ENCODE measurements at places on chromosomes 7 and 10. TPM values are rescaled to one million over a fixed set of nuclear protein-coding genes. Genes with fewer than 3 reads are reported as not detected.

GRCh38 chr10:50512214-50512595, 111.6 kb downstream of the SGMS1 start:
- no peak for DNase-seq

GRCh38 chr7:12827920-12828319, 140.5 kb downstream of the ARL4A start:
- DNase-seq: peak; percentile 24

DNA sequence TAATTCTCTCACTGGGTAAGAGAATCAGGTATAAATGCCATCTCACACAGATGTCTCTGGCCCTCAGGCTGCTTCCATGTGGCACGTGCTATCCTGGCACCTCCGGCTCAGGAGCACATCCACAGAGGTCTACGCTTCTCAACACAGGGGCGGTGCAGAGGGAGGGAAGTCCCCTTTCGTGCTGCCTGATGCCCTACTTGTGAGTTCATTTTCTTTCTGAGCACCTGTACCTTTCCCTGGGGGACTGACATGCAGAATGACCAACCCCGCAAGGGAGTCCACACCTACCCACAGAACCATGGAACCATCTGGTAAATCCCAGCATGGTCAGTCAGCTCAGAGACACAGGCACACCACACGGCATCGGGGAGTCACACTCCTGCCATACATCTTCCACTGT, 99.0 kb upstream of the SAMD8 start:
- DNase-seq: no peak

- no peak for DNase-seq
These were observed 152.6 kb upstream of the PRR15 start for GRCh38 chr7:29410996-29411395.

DNA sequence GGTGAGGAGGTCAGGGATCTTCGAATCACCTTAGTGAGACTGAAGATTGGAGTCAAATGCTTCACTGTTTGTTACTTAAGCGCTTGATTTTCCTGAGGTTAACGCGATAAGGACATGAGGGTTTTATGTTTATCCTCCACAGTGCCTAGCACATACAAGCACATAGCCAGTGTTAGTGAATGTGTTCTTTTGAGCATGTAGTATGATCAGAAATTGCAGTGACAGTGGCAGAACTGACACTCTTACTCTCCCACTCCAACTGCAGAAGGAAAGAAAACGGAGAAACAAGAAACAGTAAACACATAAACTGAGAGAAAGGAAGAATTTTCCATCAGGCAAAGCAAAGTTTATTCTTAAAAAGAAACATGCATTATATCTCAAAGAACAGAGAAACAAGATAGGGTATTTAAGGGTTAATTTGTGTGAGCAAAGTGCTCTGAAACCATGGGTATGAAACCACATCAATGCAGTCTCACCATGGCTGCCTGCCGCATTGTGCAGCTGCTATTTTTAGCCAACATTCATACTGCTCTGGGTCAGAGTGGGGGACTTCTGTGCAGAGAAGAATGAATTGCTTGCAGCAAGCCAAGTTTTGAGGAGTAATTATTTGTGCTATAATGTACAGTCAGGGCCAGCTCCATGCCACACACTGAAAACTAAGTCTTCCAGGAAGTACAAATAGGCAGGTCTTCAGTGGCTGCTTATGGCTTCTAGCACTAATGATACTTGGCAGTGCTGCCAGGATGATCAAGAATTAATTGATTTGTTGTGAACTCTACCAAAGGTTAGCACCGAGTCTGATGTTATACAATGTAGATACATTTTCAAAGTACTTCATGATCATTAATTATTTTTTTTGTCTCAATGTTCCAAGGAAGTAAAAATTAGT, 152.0 kb downstream of the MACC1 start:
- peak; percentile 81 for DNase-seq

GRCh38 chr7:83677180-83677866, 28.4 kb upstream of the SEMA3E start:
- DNase-seq: peak; percentile 94

STAG3 gene
- polyA plus RNA-seq: 0.65 TPM

ABCC2 gene
- 0.19 TPM for polyA plus RNA-seq

DNA sequence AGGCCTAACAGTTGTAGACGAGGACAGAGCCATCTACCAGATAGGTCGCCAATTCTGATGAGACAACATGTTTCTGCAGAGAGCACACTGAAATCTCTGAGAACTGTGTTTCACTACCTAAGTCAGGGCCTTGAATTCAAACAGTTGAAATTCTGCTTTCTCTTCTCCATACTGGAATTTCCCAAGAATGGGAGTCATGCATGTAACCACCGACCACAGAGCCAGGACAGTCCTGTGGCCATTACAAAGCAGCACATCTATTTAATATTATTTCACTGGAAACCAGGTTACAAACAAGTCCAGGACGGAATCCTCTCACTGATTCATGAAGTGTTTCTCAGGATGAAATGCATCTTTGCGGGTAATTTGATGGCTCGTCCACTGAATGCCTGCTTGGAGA, 62.0 kb upstream of the ST8SIA6 start:
- DNase-seq: peak; percentile 25

DNA sequence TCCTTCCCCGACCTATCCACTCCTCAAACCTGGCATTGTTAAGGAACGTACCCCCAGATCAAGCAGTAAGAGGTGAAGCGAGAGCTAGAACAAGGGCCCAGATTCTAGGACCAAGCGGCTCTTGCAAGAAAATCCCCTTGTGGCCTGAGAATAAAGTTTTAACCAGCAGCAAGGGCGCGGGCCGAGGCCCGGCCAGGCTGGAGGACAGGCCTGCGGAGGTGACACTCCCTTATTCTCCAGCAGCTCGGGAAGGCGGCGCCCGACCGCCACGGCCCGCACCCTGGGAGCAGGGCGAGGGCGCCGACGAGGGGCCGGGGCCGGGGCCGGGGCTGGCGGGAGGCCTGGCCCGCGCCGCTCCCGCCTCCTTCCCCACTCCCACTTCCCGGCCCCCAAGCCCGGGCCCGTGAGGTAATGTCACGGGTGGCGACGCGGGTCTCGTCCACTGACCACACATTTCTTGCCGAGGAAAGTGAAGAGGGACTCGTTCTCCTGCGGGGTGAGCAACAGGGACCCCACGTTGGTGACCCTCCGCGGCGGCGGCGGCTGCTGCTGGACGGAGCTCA, 551 bp downstream of the WASL start:
- DNase-seq: peak; percentile 76

TMEM273 gene
- polyA plus RNA-seq: not detected

Measured in GM23248 (cell line).